ENCODE measurements at places on chromosomes 7 and 10. TPM values are rescaled to one million over a fixed set of nuclear protein-coding genes. Genes with fewer than 3 reads are reported as not detected.

- DNase-seq: no peak
Observed at GRCh38 chr7:115816318-115816974, 214.1 kb downstream of the TFEC start.

DNA sequence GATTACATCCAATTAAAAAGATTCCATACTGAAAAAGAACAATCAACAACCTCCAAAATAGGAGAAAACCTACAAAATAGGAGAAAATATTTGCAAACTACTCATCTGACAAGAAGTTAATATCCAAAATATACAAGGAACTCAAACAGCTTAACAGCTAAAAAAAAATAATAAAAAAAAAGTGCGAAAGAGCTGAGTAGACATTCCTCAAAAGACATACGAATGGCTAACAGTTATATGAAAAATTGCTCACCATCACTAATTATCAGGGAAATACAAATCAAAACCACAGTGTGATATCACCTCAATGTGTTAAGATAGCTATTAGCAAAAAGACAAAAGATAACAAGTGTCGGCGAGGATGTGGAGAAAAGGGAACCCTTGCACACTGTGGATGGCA is 450.3 kb downstream of the PHTF2 start:
- DNase-seq: no peak

FBXL13 gene
- total RNA-seq: 0.76 TPM

GRCh38 chr10:3132036-3133025 is 40.3 kb downstream of the PITRM1 start:
- no peak for DNase-seq

SERPINE1 gene
- total RNA-seq: 0.23 TPM

GRCh38 chr7:99734987-99735386 is at the start of gene CYP3A7:
TSS of gene CYP3A7 (minus strand) at chr7:99735196. CDS start at chr7:99735093, 103 bp downstream.
- DNase-seq: no peak

CYTH3 gene
- 1.2 TPM for total RNA-seq
